GM04504 (cell line): ENCODE measurements at places on chromosomes 3 and 15.

GRCh38 chr3:55935241-55935640, 448.1 kb upstream of the WNT5A start:
- no peak for DNase-seq

DNA sequence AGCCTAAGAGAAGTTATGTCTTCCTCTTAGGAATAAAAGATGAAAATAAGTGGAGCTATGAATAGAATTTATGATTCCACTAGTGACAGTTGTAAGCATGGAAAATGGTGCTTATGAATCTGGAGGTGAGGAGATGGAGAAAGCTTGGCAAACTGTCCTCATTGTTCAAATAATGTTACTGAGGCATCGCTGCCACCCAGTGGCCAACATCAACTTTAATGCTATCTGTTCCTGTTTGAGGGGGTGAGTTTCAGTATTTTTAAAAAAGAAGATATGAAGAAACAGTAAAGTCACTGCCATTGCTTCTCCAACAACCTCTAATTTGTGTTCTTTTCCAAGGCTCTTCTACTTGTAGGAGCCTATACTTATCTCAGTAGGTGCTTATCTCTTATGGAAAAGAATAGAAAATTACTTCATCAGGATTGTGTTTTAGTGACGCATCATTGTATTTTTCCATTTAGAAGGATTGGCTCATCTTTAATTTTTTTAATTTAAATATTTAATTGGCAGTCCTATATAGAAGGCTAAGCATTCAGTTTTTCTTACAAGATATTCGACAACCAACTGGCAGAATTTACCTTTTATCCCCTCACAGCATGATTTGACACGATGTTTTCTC, 260.4 kb upstream of the P2RY1 start:
- DNase-seq, result peak; percentile 24

DNA sequence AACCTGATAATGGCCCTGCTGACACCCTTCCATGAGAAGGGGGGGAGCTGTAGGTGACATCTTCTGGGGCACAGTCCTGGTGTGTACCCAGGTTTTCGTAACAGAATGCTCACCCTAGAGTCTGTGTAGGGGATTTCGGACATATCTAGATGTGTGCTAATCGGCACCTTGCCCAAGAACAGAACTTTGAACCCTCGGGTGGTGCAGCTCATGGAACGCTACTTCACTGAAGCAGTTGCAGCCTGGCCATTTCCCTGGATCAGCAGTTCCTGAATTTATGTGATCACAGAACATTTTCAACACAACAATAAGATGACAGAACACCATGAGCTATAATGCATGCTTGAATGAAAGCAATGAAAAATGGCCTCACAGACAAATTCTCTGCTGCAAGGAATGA, 57.5 kb upstream of the MUC13 start:
- no peak for DNase-seq

DNA sequence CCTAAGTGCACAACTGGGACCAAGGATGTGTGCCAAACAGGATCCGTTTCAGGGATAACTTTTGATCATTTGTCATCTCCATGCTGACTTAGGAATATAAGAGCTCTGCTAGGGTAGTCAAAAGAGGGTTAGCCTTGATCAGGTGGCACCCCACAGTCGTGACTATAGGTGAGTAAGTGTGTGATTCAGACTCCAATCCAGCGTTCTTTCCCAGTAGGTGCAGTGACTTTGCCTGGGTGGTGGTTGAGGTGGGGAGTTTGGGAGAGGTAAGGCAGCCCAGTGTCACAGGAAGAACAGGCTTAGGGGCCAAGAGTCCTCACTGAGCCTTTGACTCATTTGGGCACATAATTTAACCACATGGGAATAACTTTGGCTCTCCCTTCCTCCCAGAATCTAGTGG, 51.0 kb downstream of the CHDH start:
- DNase-seq, result no peak

DNA sequence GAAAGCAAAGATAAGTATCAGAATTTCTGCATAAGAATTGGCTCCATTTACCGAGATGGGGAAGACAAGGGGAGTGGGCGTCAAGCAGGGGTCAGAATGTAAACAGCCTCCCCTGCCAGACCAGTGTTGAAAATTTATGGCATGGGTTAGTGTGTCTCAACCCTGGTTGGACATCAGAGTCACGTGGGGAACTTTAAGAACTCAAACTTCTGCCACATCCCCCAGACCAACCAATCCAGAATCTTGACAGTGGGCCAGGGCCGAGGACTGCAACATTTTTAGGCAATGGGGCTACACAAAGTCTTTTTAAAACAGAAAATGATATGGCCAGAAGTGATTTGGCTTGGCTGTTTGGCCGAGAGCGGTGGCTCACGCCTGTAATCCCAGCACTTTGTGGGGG, 14.3 kb upstream of the MASP1 start:
- DNase-seq, result no peak

- DNase-seq, result no peak
Observed at GRCh38 chr15:99732124-99732750, 1.0 kb downstream of the LYSMD4 start.

DNA sequence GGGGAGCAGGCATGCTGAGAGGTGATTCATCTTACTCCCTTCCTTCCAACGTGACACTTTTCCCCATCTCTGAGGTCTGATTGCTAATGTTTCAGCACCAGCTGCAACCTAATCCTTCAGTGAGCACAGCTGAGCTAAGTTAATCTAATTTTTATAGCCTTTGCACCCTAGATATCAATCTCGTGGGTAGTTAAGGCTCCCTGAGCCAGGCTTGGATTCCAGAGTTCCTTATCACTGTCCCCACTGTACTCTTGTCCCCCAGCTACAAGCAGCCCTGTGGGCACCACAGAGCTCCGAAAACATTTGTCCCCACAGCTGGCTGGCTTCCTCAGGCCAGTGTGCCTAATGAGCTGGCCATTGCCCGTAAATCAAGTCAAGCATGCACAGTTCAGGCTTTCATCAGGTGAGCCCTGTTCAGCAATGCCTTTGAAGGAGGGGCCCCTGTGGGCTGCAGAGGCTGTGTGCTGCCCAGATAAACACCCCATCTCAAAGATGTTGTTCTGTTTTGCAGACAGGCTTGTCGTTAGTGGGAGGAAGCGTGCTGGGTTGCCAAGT, 376.9 kb upstream of the RASGRP1 start:
- peak; percentile 21 for DNase-seq

DNA sequence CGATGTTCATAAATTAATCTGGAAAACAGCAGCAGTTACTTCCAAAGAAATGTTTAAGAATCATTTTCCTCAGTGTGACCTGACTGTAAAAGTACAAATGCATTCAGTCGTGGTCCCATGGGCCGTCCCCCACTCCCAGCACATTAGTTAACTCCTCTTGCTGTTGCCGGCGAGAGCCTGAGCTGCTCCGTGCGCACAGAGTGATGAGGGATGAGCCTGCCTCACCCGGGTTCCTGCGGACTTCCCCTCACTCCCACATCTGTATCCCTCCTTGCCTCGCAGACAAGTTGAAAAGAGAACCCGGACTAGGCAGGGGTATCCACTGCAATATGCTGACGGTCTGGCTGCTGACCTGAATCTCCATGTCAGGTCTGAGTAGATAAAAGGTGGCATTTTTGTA, 861.7 kb upstream of the NR2F2 start:
- no peak for DNase-seq

- peak; percentile 88 for DNase-seq
Observed at GRCh38 chr3:49805367-49805782, 2.3 kb downstream of the INKA1 start.

DNA sequence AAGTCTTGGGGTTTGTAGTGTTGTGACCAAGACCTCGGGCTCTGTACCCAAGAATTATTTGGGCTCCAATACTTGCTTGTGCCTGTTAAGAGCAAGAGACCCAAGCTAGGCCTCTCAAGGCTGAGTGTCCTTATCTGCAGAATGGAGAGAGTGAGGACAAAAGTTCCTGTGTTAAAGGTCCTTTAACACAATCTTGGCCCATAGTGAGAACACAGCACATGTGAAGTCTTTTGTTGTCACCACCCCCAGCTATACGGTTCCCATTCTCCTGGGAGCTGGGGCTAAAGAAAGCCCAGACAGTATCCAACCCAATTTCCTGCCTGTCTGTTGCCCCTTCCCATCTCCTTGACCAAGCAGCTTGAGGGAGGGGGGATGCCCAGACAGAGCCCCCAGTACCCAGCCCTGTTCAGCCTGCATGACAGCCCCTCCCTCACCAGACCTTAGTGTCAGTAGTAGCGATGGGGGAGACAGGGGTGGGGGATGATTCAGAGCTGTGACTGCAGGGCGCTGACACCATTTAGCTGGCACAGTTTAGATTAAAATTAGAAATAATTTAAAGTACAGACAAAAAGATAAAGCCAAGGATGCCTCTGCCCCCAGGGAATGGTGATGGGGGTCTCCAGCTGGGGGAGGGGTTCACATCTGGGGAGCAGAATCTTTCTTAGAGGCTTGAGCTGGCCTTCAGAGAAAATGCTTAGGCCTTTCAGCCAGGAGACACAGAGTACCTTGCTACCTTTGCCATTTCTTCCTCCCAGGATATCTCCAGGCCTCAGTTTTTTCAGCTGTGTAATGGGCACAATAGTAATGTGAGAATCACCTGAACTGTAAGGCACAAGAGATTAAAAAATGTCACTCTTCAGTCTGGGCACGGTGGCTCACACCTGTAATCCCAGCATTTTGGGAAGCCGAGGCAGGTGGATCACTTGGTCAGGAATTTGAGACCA, 2.7 kb downstream of the PRKCD start:
- DNase-seq, result no peak

DNA sequence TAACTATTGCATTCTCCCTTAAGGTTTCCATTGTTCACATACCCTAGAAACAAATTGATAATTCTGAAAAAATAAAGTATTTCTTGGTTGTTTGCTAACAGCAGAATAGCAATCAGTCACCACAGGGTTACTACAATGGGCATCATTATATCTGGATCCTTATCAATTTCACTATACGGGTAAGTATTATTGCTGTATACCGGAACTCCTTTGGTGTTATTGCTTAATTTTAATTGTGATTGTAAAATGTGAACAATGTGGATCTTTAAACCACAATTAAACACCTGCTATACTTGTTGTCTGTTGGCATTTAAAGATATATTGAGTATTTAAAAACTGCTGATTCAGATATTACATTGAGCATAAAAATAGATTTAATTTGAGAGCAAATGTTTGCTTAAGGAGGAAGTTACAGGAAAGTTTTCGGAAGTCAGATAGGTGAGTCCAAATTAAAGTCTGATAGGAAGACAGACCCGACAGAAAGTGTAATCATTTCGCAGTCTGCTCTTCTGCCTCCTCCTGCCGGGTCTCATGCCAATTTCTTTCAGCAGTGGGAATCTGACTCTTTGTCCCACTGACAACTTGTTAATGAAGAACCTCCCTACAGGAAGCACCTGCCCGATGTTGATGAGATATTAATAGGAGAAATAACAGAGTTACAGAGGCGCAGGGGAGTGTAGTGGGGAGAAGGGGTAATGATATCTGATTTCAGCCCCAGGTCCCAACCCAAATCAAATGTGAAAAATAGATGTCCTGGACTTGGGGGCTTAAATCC, 169.7 kb upstream of the TBC1D5 start:
- no peak for DNase-seq

- DNase-seq, result no peak
Observed at GRCh38 chr15:69158201-69158842, 2.1 kb upstream of the GLCE start.

DNA sequence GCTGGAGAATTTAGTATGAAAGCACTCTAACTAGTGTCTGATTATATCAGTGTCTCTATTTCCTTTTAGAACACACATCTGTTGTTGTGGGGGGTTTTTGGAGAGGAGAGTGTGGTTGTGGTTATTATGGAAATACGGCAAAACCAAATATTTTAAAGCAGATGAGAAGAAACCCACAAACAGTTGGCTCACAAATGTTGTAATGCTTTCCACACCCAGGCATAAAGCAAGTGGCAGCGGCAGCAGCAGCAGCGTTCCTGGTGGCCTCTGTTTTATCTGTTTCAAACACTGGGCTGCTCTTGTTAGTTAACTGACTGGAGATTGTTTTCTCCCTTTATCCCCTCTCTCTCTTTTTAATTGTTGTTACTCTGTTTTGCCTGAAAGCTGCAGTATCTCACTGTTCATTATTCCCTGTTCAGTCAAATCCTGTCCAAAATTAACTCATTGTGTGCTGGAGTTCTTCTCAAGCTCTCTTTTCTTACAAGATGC, 1045.5 kb upstream of the NR2F2 start:
- DNase-seq, result peak; percentile 54

GRCh38 chr3:158769952-158770740, 31.7 kb upstream of the MFSD1 start:
- peak; percentile 51 for DNase-seq

DNA sequence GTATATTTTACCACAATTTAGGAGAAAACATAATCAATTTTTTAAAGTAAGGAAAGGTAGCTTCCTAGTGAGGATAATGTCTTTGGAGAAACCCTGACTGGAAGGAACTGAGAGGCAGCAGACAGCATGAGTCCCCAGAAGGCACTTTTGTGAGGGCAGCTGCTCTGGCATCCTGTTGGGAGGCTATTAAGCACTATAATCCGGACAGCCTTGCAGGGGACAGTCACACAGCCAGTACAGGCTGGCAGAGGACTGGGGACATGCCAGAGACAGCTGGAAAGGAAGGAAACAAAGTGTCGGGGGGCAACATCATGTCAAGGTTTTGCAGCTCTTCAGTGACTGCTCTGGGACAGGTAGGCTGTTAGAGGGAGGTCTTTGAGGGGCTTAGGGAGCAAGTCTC, 15.7 kb downstream of the ACAN start:
- DNase-seq, result no peak

DNA sequence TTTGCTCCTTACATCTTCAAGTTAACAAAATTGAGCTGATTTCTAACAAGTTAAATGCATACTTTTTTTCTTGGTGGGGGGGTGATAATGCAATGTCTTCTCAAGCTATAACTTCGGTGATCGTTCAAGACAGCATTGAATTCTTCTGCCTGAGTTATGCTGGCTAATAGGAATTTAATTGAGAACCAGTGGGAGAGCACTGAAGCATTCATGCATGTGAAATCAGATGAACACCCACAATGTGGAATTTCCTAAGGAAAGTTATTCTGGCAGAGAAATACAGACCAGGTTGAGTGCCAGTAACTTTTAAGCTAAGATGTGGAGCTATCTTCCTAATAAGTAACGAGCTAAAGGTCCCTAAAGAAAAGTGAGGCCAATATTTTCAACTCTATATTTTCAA, 3.0 kb downstream of the SPATA16 start:
- DNase-seq, result no peak

- no peak for DNase-seq
Observed at GRCh38 chr15:88376574-88377174, 90.5 kb downstream of the MRPL46 start.

- DNase-seq, result no peak
Observed at GRCh38 chr15:77983091-77983707, 94.3 kb downstream of the TBC1D2B start.

- no peak for DNase-seq
Observed at GRCh38 chr3:59436164-59436958, 386.5 kb upstream of the CFAP20DC start.

GRCh38 chr3:150333477-150333876, 74.6 kb upstream of the TSC22D2 start:
- DNase-seq, result no peak

DNA sequence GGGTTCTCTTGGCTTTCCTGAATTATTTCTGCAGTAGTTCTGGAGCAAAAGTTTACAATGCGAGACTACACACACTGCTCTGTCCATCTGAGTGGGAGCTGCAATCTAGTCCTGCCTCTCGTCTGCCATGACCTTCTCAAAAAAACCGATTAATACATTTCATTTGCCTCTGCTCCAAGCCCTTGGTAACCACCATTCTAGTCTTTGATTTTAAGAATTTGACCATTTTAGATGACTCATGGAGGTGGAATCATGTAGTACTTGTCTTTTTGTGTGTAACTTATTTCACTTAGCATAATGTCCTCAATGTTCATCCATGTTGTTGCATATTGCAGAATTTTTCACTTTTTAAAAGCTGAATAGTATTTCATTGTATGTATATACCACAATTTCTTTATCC, 356.9 kb downstream of the SV2B start:
- no peak for DNase-seq

- DNase-seq, result no peak
Observed at GRCh38 chr15:25700916-25701315, 162.2 kb downstream of the ATP10A start.
